Anterior cingulate cortex (tissue), 58 donors: ENCODE measurements at places on chromosomes 4 and X.

DNA sequence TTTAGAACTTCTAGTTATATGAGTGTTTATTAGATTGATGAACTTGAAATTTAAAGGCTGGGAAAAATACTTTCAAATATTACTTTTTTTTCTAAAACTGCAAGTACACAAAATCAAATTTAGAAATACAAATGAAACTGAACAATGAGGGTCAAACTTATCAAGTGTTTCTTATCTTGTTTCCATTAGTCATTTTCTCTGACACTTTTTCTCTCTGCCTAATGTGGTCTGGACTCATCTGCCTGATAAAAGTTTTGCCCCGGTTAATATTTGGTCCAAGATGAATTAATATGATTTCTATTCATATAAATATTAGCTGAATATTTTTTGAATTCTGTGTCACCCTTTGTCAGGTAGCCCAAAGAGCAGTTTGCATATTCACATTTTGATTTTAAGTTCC, 8.7 kb upstream of the HPGDS start:
- DNase-seq = no peak

- no peak for DNase-seq
Measured at GRCh38 chr4:115334736-115335411, 221.5 kb upstream of the NDST4 start.

DNA sequence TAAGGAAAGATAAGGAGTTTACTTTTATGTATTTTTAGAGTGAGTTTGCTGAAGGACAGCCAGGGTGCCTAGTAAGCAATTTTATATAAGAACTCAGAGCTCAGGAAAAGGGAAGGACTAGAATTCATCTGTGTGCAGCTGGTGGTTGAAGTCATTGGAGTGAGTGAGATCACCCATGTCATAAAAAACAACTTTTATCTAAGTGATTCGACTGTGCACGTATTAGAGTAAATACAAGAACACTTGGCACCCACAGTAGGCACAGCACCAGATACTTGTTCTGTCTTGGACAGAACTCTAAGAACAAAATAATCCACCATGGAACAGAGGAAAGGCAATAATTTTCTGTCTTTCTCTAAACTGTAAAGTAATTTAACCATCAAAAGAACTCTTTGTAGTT, 31.6 kb downstream of the SYNPO2 start:
- no peak for DNase-seq

DNA sequence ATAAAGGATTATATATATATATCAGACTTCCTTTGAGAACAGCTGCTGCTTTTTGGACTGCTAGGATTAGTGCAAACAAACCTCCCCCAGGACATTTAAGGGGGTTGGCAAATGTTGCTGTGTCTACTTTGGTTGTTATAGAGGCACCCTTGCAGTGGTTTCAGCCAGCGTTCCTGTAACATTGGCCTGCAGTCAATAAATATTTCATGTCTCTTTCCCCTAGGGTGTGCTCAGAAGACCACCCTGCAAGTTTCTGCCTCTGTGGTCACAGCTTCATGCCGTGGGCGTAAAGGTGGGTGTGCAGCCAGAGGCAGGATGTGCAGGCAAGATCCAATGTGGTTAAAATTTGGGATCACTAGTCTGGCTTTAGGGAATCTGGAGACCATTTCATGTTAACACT, 28.9 kb downstream of the FGF5 start:
- no peak for DNase-seq

DNA sequence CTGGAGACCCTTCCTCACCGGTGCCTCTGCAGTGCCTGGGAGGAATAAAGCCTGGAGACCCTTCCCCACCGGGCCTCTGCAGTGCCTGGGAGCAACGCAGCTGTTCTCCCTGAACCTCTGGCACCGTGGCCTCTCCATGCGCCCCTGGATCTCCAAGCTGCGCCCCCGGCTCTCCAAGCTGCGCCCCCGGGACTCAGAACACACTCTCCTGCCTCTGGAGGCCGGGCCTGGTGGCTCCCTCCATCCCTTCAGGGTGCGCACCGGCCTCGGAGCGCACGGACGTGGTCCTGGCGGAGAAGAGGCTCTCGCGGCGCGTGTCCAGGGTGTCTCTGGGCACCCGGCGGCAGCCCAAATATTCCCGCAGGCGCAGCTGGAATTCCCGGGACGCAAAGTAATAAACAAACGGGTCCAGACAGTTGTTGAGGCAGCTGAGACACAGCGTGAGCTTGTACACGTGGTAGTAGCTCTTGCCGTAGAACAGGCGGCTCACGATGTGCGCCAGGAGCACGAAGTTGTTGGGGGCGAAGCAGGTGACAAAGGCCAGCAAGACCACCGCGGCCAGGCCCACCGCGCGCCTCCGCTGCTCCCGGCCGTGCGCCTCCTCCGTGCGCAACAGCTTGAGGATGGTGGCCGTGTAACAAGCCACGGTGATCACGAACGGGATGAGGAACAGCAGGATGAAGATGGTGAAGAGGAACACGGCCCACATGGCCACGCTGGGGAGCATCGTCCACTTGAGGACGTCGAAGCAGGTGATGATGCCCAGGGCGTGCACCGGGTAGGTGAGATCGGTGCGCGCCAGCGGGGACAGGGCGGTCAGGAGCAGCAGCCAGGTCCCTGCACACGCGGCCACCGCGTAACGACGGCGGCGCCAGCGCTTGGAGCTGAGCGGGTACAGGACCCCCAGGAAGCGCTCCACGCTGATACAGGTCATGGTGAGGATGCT, 12.8 kb upstream of the ASMTL start:
- DNase-seq = no peak

GRCh38 chr4:171430495-171430894, 382.7 kb upstream of the GALNTL6 start:
- DNase-seq = no peak

GRCh38 chr4:15765910-15766697, 12.0 kb upstream of the CD38 start:
- DNase-seq = no peak

GRCh38 chr4:7569810-7570783, 135.4 kb upstream of the PSAPL1 start:
- DNase-seq = no peak

GRCh38 chr4:47837908-47838294, at the start of gene CORIN:
Gene CORIN (minus strand): TSS chr4:47838067. CDS start chr4:47837949, 118 bp downstream.
- no peak for DNase-seq

DNA sequence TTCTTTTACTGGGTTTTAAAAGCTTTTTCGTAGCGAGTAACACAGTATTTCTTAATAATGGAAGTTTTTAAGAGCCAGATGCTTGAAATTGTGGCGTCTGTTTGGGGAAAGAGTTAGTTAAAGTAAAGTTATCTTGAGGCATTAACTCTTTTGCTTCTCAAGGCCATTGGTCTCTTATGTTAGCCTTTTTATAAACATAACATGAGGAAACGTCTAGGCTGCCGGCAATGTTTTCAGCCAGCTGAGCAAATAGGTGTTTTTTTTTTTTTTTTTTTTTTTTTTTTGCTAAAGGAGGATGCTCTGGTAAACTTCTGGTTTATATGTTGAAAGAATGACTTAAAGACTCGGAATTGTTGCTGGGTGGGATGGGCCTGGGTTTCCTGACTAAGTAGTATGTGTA, 51.1 kb upstream of the RBMX start:
- no peak for DNase-seq

- no peak for DNase-seq
Measured at GRCh38 chr4:121148000-121148399, 16.1 kb downstream of the TNIP3 start.

- DNase-seq = no peak
Measured at GRCh38 chrX:39244147-39244546, 442.9 kb downstream of the MID1IP1 start.

DNA sequence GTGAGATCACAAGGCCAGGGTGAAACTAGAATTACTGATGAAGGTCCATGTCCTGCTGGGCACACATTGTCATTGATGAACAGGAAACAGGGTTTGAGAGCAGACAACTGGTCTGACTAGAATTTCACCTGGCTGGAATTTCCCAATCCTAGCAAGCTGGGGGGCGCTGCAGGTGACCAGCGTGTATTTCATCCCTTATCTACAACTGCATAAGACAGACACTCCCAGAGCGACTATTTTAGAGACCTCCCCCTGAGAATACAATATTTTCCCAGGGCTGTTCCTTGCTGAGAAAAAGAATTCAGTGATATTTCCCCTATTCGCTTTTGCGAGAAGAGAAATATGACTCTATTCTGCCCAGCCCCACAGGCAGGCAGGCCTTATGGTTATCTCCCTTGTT, 432.6 kb upstream of the GALNT7 start:
- DNase-seq = no peak

DNA sequence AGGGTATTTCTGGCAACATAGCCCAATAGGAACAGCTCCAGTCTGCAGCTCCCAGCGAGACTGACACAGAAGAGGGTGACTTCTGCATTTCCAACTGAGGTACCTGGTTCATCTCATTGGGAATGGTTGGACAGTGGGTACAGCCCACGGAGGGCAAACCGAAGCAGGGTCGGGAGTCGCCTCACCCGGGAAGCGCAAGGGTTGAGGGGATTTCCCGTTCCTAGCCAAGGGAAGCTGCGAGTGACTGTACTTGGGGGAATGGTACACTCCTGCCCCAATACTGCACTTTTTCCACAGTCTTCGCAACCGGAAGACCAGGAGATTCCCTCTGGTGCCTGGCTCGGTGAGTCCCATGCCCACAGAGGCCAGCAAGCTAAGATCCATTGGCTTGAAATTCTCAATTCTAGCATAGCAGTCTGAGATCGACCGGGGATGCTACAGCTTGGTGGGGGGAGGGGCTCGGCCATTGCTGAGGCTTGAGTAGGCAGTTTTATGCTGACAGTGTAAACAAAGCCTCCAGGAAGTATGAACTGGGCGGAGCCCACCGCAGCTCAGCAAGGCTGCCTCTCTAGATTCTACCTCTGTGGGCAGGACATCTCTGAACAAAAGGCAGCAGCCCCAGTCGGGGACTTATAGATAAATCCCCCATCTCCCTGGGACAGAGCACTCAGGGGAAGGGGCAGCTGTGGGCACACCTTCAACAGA, 14.0 kb upstream of the ADAD1 start:
- DNase-seq = no peak

GRCh38 chr4:98686043-98686707, 27.8 kb upstream of the TSPAN5 start:
- DNase-seq = no peak

GRCh38 chrX:119389214-119389613, 9.9 kb upstream of the SLC25A43 start:
- no peak for DNase-seq

DNA sequence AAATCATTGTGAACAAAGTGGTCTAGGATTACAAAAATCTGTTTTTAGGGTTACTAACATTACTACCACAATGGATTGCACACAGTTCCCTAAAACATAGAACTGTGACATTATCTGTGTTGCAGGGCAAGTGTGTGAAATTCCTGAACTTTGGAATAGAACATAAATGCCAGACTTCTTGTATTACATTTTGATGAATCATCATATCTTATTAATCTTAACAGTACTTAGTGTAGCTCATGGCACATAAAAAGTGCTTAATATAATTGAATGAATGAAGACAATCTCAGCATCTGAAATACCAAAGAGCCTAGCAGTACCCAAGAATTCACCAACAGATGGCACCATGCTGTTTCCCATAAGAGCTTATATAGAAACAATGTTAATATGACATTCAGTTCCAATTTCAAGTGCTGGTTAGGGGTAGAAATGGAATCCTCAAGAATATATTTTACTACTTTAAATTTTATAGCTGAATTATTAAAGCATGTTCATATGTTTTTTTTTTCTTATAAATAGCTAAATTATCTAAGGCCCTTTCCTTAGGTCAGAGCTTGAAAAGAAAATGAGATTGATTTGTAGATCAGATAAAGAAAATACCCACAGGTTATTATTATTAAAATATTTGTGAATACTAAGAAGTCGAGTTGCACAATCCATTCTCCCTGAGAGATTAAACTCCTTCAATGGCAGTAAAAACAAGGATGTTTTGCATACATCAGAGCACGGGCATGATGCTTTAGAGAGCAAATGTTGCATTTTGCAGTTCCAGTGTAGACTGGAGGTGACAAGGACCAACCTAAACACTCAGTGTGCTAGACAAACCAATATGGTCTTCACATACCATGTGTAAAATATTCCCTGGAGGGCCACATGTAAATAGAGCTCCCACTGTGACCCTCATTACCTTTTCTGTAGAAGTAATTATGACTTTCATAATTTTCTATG, 25.7 kb upstream of the SHISA3 start:
- DNase-seq = no peak

DNA sequence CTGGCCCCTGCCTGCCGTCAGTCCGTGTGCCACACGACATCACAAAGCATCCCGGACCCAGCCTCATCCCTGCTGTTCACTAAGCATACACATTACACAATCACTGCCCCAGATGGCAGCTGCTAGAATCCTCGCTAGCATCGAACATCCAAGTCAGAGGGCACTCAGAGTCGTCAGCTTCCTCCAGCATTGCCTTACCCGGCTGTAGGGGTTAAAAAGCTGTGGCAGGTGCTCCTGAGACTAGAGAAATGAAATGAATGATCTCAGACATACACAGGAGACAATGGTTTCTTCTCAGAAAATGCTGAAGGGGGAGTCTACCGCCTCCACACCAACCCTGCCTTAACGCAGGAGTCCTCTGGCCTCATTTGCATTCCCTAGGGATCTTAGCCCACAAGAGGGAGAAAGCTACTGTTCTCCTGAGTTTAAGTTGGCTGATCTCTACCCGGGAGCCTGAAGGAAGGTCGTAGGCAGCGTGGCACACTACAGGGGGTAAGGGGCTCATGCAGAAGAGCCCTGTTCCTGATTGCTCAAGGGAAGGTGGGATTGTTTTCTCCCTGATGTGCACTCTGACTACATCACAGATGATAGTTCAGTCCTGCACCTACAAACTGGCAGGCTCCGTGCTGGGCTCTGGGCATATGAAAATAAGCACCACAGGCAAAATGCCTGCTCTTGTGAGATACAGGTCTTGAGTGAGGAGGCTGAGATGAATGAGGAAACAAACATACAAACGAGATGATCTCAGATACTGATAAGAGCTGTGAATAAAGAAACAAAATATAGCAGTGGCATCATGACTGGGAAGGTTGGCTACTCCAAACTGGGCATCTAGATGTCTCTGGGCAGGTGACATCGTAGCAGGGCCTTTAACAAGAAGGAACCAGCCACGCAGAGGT, 2.6 kb upstream of the KIAA0232 start:
- DNase-seq = no peak

DNA sequence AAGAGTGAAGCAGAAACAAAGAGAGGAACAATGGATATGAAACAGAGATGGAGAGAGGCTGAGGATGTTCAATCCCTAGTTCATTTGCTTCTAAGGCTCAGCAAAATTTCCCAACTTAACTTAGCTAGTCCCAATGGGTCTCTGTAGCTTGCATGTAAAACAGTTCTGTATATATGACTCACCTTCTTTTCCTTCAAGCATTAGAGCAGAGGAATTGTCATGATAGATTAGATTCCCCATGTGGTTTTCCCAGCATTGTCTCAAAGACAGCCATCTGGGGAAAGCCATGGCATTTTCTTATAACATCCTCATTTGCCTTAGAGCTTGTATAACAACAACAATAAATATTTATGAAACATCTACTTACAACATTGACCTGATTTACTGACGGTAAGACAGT, 93.9 kb upstream of the GATB start:
- DNase-seq = no peak

DNA sequence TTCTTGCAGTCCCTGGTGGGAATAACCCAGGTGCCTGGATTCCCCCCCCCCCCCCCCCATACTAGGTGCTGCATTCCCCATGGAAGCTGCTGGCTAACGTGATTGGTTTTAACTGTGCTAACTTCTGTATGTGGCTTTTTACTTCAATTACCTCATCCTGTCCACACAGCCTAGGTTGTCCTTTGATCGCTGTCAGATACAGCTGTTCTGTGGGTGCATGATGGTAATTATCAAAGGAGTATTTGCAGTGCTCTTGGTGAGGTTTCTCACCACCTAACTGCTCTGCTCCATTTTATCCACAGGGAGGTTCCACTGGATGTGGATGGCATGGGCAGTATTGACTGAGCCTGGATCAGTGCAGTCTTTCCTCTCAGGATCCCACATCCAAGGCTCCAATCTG, 93.0 kb downstream of the ZNF518B start:
- DNase-seq = no peak
